ENCODE measurements at places on chromosomes 1 and 21.

DNA sequence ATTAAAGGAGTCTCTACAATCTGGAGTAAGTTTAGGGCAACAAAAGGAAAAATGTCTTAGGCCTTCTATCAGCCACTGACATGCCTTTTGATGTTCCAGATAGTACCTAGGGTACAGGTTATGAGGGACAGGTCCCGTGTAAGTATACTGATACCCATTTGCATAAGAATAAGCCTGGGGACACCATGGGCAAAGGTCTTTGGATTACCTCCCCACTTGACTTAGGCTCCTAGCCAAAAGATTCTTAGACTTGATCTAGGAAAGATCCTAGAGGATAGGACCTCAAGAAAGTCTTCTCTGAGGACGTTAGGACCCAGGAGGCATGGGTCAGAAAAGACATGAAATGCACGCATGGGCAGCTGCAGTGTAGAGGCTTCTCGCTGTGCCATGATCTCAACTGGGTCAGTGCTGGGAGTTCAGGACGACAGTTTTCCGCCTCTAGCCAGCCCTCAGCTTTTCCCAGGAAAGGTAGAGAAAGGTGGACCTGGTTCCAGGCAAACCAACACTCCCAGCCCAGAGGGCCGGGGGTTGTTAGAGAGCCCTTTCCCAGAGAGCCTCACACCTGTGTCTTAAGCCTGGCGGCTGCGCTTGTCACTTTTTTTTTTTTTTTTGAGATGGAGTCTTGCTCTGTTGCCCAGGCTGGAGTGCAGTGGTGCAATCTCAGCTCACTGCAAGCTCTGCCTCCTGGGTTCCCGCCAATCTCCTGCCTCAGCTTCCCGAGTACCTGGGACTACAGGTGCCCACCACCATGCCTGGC is 26.6 kb downstream of the MSTO1 start:
- no peak for DNase-seq

- DNase-seq: no peak
These were observed 40.3 kb downstream of the FHAD1 start for GRCh38 chr1:15287035-15287979.

DNA sequence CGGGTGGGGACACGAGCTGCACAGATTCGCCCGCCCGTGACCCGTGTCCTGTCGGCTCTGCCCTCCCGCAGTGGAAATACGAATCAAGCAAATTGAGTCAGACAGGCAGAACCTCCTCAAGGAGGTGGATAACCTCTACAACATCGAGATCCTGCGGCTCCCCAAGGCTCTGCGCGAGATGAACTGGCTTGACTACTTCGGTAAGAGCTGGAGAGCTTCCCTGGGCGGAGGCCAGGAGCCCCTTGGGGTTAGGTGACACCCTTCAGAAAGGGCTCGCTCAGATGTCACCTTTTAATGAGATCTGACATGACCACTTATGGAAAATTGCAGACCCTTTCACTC is 489 bp downstream of the CDCA8 start:
- no peak for DNase-seq

DNA sequence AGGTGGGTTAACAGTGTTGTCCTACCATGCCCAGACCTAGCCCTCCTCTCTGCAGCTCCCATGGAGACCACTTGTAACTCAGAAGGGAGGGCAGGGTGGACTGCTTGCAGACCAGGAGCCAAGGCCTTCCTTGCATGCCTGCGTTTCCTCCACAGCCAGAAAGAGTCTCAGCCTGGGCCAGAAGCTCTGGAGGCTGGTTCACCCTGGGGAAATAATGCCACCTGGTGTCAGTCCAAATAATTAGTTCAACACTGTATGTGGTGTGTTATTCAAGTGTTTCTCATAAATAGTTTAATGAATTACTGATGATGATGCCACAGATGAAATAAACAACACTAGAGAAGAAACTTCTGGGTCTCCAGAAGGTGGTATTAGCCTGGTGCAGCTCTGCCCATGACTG is 16.9 kb upstream of the VANGL1 start:
- DNase-seq: no peak

DNA sequence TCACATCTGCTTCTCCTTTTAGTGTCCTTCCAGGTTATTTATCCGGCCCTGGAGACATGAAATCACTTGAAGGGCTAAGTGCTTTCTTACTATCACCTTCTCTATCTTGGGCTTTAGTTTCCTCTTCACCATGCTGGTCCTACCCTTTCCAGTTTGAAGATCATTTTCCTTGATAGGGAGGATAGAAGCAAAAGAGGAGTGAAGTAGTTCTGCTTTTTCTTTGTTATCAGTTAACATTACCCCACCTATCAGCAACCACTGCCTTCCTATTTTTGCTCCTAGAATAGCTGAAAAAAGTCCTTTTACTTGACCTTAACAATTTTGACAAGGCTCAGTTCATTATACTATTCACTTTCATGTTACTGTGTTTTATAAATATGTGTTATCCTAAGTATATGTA is 19.4 kb downstream of the RGL1 start:
- no peak for DNase-seq

DNA sequence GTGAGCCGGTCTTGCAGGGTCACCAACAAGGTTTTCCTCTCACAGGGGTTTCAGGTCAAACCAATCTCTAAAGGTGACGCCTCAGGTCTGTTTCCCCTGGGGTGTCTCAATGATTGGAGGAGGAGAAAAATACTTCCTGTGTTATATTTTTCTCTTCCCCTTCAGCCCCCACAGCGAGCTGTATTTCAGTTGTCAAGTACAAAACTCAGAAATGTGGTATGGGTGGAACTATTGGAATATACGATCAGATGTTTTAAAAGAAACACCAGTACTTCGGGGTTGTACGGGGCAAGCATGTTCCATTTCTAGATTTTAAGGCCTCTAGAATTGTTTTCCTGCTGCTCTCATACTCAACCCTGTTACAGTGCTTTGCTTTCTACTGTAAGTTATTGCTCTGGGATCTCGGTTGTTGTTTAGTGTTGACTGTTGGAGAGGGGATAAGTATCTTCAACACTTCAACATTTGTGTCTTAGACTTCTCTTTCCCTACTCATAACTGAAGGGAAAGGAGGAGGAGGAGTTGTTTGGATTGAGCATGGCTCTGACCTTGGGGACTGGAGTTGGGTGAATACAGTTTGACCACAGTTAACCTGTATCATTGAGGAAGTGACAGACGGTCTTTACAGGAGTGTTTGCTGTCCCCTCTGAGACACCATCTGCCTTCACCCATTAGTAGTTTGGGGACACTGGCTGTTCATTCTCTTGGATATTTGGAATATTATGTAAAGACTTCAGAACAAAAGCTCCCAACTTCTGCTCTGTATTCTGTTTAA is 2.0 kb downstream of the MAPKAPK2 start:
- DNase-seq: no peak

DNA sequence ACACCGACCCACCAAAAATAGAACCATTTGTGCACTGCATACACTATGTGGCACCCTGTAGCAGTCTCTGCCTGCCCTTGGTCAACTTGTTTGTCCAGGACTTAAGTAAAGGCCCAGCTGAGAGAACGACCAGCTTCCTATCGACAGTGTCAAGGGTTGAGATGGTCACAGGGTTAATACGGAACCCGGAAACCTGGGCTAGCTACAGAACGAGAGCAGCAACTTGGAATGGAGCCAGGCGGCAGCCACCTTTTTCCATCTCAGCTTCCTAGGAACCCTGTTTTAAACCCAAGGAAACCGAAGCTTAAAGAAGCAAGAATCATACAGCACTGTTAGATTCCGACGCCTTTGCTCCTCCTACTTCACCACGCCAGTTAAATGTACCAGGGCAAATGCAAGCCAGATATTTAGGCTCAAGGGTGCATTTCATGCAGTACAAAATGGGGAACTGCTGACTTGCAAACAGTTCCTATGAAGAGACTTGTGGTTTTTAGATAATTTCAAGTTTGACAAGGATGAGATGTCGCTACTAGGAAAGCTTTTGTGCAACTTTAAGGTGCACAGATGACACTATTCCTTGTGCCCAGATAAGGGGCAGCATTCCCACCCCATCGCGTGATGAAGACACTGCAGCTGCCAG is 35.5 kb downstream of the SLC66A1 start:
- DNase-seq: no peak

DNA sequence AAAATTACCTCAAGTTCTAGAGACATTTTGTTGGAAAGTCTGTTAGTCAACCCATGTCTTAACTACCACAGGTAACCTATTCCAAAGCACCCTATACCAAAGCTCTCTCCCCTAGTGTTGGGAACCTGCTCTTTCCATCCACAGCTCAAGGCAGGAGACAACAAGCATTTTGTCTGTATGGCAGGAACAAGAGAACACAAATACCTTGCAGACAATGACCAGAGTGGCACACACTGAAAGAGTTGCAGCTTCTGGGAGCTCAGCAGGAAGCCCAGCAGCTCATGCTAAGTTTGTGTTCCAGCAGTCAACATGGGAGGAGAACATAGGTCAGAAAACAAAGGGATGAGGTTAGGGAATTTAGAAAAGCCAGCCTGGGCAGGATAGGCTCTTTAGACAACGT is 300.8 kb downstream of the HHIPL2 start:
- no peak for DNase-seq

GRCh38 chr1:31434101-31434871 is 21.3 kb downstream of the SERINC2 start:
- DNase-seq: no peak

- DNase-seq: no peak
These were observed 325.3 kb upstream of the ADAMTS5 start for GRCh38 chr21:27292229-27292628.

DNA sequence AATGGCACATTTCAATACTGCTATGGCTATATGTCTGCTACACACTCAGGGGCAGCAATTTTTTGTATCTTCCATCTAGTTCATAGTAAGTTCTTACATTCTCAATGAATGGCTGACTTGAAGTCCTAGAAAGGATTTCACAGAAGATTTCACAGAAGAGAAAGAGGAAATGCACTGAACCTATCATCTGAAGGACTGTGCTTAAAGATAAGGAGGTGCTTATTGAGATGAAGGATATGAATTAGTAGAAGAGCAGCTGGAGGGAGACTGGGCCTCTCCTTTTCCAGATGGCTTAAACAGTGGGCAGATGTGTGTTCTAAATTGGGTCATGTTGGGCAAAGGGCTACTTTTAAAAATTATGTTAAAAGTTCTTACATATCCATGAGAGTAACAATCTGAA is 14.6 kb downstream of the ADAR start:
- DNase-seq: no peak

GRCh38 chr1:101128211-101128727 is 102.7 kb upstream of the DPH5 start:
- DNase-seq: no peak

- no peak for DNase-seq
These were observed 40.8 kb upstream of the MPZL1 start for GRCh38 chr1:167681024-167681423.

DNA sequence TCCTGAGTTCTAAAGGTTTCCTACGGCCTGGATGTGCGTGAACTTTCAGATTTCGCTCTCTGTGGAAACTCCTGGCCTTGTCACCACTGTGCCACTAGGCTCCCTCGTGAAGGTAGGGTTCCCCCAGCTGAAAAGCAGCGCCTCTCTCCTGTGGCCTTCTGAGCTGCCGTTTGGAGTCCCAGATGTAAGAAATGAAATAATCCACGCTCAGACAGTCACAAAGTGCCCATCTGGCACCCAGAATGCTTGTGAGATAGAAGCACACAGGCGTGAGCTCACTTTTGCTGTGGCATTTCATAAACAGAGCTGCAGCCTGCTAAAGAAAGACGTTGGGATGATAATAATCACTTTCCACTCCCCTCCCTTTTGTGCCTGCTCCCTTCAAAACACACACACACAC is 65.8 kb downstream of the LMO4 start:
- no peak for DNase-seq
